ENCODE measurements at places on chromosomes 3 and 15.

- no peak for DNase-seq
Measured at GRCh38 chr15:91975241-91975978, 121.9 kb downstream of the SLCO3A1 start.

- peak; percentile 86 for DNase-seq
Measured at GRCh38 chr15:88649286-88649733, 10.5 kb downstream of the ISG20 start.

- DNase-seq, result no peak
Measured at GRCh38 chr3:7651274-7651673, 790.4 kb downstream of the GRM7 start.

GRCh38 chr3:9793161-9793781 lies 389 bp downstream of the ARPC4 start:
- no peak for DNase-seq

DNA sequence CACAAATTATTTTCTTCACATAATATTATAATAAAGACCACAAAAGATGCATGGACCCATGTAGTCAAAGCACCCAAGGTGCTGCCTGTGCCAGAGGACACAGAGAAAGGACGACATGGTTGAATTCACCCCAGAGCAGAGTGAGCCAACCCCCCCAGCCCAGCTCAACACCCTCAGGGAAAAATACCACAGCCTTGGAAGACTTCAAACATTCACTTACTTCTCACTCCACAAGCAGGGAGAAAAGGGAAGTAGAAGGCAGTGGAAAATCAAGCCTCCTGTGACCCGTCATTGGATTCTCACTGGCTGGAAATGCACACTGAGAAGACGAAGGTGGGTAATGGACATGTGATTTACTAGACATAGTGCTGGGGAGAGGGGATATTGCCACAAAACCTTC lies 70.8 kb downstream of the TAFA4 start:
- DNase-seq, result no peak

- no peak for DNase-seq
Measured at GRCh38 chr15:32067115-32067514, 36.8 kb downstream of the CHRNA7 start.

DNA sequence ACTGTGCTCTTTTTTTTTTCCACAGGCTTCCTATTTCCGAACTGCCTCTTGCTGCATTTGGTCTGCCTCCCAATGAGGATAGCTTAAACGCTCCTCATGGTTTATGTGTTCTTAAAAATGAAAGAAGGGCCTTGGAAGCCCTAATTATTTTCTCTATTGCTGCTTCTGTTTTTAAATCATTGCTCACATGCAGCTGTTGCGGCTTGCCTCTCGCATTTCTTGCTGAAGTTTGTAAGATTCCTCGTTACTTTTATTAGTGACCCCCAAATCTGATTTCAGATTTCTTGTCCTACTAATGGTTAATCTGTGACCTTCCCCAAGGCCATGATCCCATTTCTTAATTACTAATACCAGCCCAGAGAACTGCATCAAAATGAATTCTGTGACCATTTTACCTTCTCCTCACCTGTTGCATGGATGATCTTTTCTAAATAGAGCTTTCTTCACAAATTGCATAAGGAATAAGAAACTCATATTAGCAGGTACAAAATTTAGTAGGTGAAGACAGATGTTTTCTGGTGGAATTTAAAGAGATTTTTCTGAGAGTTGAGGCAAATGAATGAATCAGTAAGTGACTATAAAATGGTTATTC lies 1.8 kb downstream of the UBE2E1 start:
- no peak for DNase-seq

- no peak for DNase-seq
Measured at GRCh38 chr15:89375093-89376005, 40.7 kb upstream of the POLG start.

GRCh38 chr15:31537770-31538592 lies 211.3 kb downstream of the KLF13 start:
- no peak for DNase-seq

DNA sequence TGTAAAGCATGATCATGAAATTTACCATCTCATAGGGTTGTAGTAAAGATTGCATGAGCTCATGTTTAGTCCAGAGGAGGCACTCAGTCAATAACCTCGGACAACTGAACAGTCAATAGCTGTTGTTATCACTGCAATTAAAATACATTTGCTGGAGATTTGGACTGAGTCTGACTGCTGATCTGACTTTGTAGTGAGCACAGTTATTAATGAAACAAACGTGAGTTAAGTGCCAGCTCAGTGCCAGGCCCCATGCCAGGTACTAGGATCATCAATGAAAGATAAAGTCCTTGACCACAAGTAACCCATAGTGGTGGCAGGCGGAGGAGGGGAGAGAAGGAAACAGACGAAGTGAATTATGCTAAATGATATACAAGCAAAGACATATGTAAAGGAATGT lies 43.7 kb upstream of the PRICKLE2 start:
- DNase-seq, result no peak

- no peak for DNase-seq
Measured at GRCh38 chr3:127044996-127045395, 62.1 kb downstream of the PLXNA1 start.

DNA sequence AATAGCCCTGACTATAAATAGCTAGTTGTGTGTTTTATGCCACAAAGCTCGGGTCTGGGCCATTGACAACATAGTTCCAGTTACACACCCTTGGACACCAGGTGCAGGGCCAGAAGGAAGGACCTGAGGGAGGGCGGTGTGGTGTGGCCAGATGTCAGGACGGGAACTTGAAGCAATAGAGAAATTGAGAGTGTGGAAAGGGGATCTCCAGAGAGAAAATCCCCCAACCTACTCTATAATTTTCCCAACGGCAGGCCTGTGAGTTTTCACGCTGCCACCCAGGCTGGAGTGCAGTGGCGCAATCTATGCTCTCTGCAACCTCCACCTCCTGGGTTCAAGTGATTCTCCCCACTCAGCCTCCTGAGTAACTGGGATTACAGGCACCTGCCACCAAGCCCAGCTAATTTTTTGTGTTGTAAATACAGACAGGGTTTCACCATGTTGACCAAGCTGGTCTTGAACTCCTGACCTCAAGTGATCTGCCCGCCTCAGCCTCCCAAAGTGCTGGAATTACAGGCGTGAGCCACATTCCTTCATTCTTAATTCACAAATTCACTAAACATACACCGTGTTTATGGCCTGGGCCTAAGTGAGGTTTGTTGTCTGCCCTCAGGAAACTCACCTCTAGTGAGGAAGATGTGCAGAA lies 70.8 kb upstream of the KLF13 start:
- DNase-seq, result no peak

DNA sequence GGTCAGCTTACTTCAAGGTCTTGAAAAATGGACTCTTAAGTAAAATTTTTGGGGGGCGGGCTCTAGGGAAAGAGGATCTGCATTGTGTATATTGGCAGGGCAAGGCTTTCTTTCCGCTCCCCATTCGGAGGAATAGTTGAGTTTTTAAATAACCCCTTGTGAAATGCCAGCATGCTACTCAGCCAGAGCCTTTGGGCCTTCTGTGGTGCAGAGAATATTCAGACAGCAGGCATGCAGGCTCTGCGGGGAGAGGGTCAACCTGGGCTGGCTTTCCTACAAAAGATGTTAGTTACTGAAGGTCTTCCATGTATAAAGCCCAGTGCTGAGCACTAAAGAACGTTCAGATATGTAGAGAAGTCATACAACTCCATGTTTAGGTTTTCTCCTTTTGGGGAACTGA lies 40.6 kb downstream of the ADAMTSL3 start:
- no peak for DNase-seq

DNA sequence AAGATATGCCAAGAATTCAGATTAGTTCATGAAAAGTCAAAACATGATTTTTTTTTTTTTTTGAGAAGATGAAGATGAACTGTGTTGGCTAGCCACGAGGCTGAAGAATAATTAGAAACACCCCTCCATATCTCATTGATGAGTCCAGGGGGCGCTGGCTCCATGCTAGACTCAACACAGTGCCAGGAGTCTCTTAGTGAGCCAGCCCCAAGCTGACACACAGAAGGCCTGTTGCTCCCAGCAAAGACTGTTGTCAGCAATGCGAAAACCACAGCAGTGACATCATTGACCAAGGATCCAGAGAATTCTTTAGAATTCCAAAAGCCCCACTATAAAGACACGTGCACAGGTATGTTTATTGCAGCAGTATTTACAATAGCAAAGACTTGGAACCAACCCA lies 185.2 kb downstream of the ANXA2 start:
- no peak for DNase-seq

DNA sequence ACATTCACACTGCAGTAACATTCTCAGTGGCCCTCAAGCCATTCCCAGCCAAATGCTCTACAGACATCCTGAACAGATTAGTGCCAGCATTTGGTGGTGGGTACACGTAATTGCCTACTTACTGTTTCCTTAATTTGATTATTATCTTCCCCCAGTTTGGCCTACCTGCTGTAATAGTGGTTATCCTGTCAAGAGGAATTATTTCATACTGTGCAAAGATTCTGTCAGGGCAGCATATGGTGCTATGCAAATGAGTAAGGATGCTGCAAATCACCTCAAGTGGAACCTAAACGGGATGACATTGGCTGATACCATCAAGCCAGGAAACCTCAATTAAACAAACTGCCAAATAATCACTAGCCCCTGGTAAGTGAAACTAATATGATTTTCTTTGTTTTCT lies 88.7 kb downstream of the SEMA6D start:
- no peak for DNase-seq

- DNase-seq, result no peak
Measured at GRCh38 chr3:154745929-154746328, 315.9 kb upstream of the GPR149 start.

GRCh38 chr3:67941433-67942030 lies 287.1 kb upstream of the SUCLG2 start:
- DNase-seq, result no peak

- DNase-seq, result no peak
Measured at GRCh38 chr15:57037548-57037947, 119.1 kb downstream of the TCF12 start.

Measured in activated naive CD8-positive, alpha-beta T cell treated with anti-CD3 and anti-CD28 coated beads for 36 hours (primary cell).